ENCODE measurements at places on chromosomes 16 and 17. TPM values are rescaled to one million over a fixed set of nuclear protein-coding genes. Genes with fewer than 3 reads are reported as not detected.

Gene KRT24
- total RNA-seq: 14.7 TPM

- ATAC-seq: no peak
Observed at GRCh38 chr16:5906351-5906750, 808.8 kb upstream of the EEF2KMT start.

DNA sequence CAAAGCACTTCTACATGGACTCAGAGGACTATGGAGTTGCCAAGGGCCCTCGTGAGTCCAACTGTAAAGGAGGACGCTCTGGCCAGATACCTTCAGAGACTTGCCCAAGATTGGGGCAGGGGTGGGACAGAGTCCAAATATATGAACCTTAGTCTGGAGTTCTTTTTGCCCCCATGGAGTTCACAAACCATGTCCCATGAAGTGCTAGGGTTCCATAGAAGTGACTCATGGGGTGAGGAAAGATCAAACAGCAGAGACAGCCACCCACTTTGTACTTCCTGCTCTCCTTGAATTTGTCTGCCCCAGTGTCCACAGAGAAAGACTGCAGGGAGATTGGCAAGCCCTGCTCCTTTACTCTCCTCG lies 29.0 kb downstream of the SRL start:
- no peak for ATAC-seq

GRCh38 chr17:64087252-64088005 lies 42.5 kb downstream of the ERN1 start:
- no peak for ATAC-seq

Data from gastroesophageal sphincter (tissue), 4 donors.